ENCODE measurements at places on chromosomes 5 and 9. TPM values are rescaled to one million over a fixed set of nuclear protein-coding genes. Genes with fewer than 3 reads are reported as not detected.

The POLR3G gene
- total RNA-seq: 4.5 TPM

The PCDHA9 gene
- 18.6 TPM for total RNA-seq

The FOXD4L4 gene
- total RNA-seq: 0.78 TPM

The BARX1 gene
- not detected for total RNA-seq

The INSL6 gene
- total RNA-seq: not detected

The LRRC19 gene
- not detected for total RNA-seq

The TMEM174 gene
- total RNA-seq: not detected

The OR1J2 gene
- not detected for total RNA-seq

The C5orf58 gene
- total RNA-seq: not detected

The PCDHB7 gene
- 13.4 TPM for total RNA-seq

The PCDHGA5 gene
- total RNA-seq: 6.6 TPM

The FRMPD1 gene
- 0.62 TPM for total RNA-seq

The GGTA1 gene
- total RNA-seq: 2.3 TPM

The CDC25C gene
- 2.3 TPM for total RNA-seq

The KCNN2 gene
- total RNA-seq: 34.6 TPM

The DRD1 gene
- total RNA-seq: 6.1 TPM
